Stimulated activated CD8-positive, alpha-beta memory T cell treated with anti-CD3 and anti-CD28 coated beads, Interleukin-7, amount 100 ng/mL, for 4 hours (primary cell): ENCODE measurements at places on chromosomes 13 and 19.

- no peak for DNase-seq
Measured at GRCh38 chr19:49502866-49503581, 6.8 kb downstream of the RPS11 start.

DNA sequence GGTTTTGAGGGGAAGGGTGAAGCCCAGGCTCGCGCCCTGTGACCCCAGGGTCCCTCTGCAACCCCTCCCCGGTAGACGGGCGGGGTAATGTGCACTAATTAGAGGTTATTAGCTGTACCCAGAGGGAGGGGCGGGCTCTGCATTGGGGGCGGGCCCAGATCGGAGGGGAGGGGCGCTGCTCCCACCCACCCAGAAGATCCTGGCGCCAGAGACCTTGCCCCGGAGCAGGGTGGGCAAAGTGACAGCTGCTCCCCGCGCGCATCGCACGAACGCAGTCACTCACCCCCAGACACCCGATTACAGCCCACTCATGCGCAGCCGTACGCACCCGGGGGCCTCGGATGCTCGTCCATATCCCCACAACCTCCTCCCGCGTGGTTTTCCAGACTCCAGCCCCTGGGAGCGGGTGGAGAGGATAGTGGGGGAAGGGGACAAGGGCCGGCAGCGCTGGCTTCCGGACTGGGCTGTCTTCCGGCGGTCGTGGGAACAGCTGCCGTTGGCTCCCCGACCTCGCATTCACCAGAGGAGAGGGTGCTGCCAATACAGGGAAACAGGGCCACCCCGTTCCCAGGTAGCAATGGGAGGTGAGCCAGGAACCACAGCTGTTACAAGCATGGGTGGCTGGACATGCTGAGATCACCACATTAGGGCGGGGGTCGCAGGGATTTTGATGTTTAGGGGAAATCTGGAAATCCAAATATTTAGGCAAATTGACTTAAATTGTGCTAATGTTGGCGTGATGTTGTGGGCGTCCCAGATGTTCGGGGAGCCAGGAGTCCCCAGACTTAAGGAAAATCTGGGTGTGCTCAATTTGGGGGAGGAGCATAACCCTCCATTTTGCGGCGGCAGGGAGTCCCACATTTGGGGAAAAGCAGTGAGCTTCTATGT is 2.9 kb upstream of the HOOK2 start:
- DNase-seq = no peak

- no peak for DNase-seq
Measured at GRCh38 chr19:41843371-41843770, 1.1 kb downstream of the LYPD4 start.

DNA sequence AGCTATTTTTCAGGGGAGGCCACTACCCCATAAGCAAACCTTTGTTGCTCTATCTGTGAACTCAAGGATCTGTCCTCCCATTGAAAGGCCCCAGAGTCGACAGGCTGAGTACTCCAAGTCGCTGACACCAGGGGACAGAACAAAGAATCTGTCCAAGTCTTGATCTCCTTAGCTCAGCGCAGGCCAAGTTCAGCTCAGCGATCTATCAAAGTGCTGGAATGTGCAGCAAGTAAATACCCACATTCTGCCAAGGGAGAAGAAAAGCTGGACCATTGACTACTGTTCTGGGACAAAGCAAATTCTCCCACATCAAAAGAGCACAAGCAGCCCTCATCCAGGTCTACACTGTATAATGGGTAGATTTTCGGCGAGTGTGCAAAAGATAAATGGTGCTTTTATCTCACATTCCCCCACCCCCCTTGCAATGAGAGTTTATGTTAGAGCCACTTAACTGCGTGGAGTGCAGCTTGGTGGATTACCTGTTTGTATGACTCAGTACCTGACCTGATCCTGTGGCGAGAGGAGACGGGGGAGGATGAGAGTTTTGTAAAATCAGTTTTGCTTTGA is 391.7 kb upstream of the SGCG start:
- DNase-seq = no peak

DNA sequence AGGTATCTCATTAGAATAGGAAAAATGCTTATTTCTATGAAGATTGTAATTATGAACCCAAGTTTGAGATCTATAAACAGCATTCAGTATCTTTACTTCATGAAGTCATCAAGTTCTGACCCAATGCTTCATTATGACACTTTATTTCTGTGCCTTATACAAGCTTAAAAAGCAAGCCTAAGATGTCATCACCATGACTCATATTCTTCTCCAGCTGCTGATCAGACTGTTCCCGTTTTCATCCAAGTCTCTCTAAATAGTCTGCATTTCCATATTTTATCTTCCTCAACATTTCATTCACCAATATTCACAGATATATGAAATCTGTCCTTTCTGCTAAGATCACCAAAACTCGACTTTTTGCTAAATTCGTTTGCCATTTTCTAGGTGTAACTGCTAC is 1247.2 kb upstream of the PRR20A start:
- DNase-seq = no peak

GRCh38 chr19:34838753-34839431 is 65.9 kb upstream of the ZNF599 start:
- DNase-seq = no peak

DNA sequence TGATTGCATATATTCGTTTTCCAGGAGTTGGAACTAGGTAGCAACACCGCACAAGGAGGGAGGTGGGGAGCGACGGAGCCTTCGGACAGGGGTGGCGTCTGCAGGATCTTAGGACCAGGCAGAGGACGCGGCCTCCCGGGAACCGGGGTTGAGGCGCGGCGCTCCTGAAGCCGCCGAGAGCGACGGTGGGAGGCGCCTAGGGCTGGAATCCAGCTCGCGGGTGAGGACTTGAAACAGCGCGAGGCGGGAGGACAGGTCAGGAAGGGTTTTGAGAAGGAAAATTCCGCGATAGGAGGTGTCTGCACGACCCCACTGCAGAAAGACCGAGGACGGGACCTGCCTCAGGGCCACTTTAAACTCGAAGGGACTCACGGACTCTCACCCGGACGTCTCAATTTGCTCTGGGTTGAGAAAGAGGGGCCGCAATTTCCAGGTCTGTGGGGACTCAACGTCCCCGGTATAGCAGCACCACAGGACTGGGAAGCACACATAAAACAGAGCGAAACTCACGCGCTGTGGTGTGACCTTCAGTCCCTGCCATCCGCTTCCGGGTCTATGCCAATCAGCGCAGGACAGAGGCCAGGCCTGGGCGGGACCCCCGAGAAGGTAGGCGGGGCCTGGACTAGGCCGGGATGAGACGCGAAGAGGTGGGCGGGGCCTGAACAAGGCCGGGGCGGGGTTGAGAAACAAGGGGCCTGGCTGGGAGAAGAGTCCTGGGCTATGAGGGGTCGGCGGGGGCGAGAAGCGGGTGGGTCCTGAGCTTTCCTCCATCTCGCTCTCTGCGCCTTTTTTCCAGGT is at the start of gene ZNF320:
Gene ZNF320, minus strand, starts transcription at position 498 of the 798 bp plus-strand sequence. CDS start 7,380 bp downstream, outside the sequence.
- DNase-seq = peak; percentile 88

DNA sequence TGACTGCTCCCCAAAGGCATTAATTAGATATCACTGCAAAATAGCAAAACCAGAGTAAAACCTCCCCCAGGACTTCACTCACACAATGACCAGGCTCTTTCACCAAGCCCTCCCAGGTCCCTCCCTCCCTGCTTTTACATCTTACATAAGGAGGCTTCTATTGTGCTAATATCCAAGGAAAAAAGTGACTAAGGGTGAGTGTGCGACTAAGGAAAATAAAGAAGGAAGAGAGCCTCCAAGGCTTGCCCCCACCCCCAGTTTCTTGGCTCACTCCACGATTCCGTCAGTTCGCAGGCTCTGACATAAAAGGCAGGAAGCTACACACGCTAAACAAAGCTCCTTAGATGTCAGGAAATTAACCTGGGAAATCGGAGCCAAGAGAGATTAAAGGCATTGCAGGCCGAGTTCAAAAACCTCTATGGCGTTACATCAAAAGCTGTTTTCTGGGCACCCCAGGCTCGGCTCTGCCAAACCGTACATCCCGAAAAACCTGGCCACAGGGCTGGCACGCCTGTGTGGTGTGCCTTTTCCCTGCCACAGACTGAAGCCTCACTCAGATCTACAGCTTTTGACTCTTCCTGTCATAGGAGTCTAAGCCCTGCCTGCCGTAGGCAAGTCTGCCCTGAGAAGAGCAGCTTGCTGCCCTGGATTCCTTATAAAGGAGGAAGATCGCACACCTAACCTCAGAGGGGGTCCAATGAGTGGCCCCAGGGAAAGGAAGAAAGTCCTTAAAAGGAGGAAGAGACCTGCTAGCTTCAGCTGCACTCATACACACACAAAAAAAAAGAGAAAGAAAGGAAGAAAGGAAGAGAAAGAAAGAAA is 67.0 kb upstream of the SERP2 start:
- no peak for DNase-seq

DNA sequence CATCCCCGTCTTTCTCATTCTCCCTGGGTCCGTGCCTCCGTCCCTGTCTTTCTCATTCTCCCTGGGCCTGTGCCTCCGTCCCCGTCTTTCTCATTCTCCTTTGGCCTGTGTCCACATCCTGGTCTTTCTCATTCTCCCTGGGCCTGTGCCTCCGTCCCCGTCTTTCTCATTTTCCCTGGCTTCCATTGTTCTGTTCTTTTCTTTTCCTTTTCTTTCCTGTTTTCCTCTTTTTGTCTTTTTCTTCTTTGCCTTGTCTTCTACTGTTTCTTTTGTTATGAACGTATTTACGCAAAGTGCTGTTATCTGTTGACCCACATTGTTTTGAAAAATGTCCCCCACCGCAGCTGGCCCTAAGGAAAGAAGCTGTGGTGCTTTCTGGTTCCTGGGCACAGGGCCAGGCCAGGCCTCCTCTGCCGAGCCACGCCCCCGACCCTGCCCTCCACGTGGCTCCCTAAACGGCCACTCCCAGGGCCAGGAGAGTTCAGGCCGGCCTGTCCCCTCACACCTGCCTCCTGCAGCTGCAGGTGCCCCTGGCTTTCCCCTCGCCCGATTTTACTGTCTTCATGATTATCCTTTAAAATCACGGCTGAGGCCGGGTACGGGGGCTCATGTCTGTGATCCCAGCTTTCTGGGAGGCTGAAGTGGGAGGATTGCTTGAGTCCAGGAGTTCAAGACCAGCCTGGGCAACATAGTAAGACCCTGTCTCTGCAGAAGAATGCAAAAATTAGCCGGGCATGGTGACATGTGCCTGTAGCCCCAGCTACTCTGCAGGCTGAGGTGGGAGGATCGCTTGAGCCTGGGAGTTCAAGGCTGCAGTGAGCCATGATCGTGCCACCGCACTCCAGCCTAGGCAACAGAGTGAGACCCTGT is 14.0 kb upstream of the TMPRSS9 start:
- DNase-seq = no peak

GRCh38 chr19:52533901-52534300 is 6.4 kb downstream of the ZNF808 start:
- DNase-seq = no peak

DNA sequence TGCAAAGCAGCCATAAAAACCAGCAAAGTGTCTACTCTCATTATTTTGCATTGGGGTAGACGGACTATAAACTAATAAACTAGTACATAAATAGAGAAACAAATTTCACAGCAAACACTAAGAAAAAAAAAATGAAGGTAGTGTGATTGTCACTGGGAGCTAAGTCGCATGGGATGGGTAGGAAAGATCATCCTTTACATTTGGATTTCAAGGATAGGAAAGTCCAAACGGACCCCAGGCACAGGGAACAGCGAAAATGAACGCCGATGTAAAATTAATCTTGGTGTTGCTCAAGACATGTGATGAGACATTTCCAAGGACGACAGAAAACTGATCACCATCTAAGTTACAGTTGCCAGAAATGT is 690 bp upstream of the SGTA start:
- no peak for DNase-seq

GRCh38 chr13:106587787-106588186 is 19.9 kb upstream of the ARGLU1 start:
- DNase-seq = no peak

GRCh38 chr19:29810504-29810871 is 1.3 kb upstream of the CCNE1 start:
- no peak for DNase-seq

DNA sequence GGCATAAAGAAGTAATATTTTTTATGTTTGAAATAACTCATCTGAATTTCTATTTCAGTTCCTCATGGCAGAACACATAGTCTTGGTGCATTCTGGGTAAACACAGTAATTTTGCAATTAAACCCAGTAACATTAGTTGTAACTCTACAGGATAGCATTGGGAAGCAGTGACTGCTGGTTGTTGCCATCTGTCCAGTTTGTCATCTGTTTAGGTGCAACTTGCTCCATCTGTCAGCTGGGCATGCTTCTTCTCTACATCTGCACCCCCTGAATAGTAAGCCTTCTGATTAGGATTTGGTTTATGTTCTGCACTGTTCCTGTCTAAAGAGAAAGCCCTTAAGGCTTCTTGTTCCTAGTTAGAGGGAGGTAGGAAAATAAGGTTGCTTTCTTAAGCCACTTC is 63.5 kb upstream of the CSNK1A1L start:
- no peak for DNase-seq

- DNase-seq = no peak
Measured at GRCh38 chr19:9009431-9009830, 778 bp downstream of the MUC16 start.

DNA sequence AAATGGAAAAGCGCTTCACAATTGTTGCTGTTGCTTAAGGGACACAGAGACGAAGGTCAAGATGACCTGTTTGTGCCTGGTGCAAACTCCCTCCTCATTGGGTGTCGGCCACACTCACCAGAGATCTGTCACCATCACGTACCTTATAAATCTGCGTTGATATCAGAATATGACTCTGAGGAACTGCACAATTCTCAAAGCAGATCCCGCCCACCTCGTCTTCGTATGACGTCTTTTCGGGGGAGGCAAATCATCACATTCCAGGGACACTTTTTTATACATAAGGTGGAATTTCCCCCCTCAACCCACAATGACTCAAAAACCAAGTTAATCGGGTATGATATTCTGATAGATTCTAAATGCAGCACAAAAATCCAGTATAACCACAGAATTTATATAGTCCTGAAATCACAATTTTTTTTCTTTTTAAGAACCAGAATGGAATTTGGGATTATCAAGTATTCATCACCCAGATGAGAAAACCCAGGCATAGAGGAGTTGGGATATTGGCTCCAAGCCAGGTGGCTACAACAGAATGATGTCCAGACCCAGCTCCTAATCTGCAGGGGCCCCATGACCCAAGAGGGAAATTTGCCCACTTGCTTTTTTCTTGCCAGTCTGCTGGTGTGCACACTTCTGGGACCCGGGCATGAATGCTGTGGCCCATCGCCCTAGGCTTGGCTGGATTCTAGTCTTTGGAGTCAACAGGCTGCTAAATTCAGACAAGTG is 50.6 kb upstream of the MTIF3 start:
- DNase-seq = no peak

GRCh38 chr13:84118839-84119409 is 236.7 kb upstream of the SLITRK1 start:
- no peak for DNase-seq

- DNase-seq = no peak
Measured at GRCh38 chr13:23859904-23860303, 29.3 kb downstream of the MIPEP start.

- no peak for DNase-seq
Measured at GRCh38 chr19:15576526-15577156, 38.4 kb upstream of the CYP4F8 start.
